ENCODE measurements at places on chromosomes 3 and 15. TPM values are rescaled to one million over a fixed set of nuclear protein-coding genes. Genes with fewer than 3 reads are reported as not detected.

DNA sequence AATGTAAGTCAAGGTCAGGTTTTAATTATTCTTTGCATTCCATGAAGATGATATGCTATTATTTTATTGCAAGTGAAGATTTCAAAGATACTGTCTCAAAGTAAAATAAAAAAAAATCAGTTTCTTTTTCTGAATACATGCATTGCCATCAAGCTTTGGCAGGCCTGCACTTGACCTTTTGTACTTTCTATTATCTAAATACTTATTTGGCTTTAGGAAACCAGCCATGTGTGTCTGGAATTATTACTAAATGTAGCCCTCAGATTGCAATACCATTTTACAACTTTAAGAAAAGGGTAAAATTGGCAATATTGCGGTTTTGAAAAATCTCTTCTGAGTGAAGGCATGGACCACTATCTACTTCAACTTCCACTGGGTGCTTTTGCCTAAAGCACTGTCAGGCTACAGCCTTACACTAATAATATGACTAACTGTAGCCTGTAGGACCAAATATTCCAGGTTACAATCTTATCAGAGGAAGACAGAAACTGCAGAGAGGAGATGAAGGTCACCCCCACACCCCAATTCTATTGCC is 349.4 kb upstream of the DCBLD2 start:
- DNase-seq: no peak

The COLQ gene
- total RNA-seq: 2.8 TPM

The CPEB1 gene
- total RNA-seq: 0.84 TPM

DNA sequence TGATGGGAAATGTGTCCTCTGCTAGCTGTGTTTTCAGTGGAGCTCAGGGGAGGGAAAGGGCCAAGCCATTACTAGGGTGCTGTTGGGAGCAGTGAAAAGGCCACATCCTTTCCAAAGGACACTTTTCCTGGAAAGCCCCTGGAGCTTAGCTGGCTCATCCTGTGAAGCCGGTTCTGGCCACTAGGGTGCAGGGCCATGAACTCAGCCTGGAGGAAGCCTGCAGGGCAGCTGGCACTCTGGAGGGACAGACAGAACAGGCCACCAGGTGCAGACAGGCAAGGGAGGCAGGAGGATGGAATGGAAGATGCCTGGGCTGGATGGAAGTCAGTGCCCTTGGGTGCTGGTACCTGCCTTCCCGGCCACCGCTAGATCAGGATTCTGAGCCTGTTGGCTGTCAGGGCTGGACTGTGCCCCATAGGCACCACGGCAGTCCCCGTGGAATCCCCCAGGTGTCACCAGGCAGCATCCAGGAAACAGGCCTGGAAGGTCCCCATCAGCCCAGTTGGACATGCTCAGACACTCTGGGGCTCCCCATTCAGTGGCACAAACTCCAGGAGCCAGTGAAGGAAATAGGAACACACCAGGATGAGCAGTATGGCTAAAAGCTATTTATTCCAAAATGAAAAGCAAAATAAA is 76.2 kb upstream of the C2CD4B start:
- peak; percentile 9 for DNase-seq

All from neural crest cell (in vitro differentiated cells).